ENCODE measurements at places on chromosomes 4 and X. TPM values are rescaled to one million over a fixed set of nuclear protein-coding genes. Genes with fewer than 3 reads are reported as not detected.

- no peak for DNase-seq
These were observed 46.7 kb downstream of the FGF16 start for GRCh38 chrX:77493677-77494553.

GRCh38 chr4:181908168-181908567, 335.0 kb upstream of the TENM3 start:
- no peak for DNase-seq

- no peak for DNase-seq
These were observed 89.8 kb downstream of the UCHL1 start for GRCh38 chr4:41346306-41347061.

GRCh38 chr4:118322831-118323502, 29.8 kb downstream of the PRSS12 start:
- no peak for DNase-seq

GRCh38 chrX:107000013-107000515, at the start of gene MORC4:
Gene MORC4, minus strand, starts transcription at chrX:107000212. Its CDS starts 243 bp downstream, at chrX:106999969.
- peak; percentile 83 for DNase-seq

DNA sequence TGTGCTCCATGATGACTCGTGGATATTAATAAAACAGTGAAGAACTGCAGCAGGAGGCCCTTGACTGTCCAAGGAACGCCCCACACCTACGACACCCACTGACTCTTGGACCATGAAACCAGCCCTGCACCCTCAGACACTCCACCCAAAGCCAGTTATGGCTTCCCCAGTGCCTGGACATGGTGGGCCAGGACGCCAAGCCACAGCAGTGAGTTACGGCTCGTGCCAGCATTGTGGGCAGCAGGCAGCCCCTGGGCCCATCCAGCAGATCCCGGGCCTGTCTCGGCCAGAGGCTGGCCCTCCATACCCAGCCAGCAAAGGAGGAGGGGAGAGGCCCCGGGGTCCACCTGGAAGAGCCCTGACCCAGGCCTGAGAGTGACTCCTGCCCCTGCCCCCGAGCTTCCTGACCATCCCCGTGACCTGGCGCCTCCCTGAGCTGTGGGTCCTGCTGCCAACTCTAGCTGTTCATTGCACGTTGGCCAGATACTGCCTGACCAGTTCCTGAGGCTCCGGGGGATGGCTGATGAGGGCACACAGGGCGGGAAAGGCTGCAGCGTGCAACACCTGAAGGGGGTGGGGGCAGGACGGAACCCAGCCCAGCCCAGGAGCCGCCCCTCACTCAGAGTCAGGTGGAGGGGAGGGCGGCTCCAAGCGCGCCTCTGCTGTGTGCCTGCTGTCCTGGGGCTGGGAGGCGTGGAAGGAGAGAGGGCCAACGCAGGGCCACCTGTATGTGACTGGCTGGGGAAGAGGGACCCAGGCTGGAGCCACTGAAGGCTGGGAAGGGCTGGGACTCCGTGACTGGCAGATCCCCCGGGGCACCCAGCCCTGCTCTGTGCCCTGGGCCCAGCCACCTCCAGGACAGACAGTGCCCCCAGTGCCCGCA, 739 bp downstream of the SLC49A3 start:
- DNase-seq = no peak

UGT2B10 gene
- total RNA-seq = not detected

FABP2 gene
- total RNA-seq = not detected

NUDT11 gene
- total RNA-seq = 40.5 TPM

FAM114A1 gene
- 37.1 TPM for total RNA-seq
